ENCODE measurements at places on chromosomes 11 and 22. TPM values are rescaled to one million over a fixed set of nuclear protein-coding genes. Genes with fewer than 3 reads are reported as not detected.

OR5B21 gene
- polyA plus RNA-seq = not detected

DNA sequence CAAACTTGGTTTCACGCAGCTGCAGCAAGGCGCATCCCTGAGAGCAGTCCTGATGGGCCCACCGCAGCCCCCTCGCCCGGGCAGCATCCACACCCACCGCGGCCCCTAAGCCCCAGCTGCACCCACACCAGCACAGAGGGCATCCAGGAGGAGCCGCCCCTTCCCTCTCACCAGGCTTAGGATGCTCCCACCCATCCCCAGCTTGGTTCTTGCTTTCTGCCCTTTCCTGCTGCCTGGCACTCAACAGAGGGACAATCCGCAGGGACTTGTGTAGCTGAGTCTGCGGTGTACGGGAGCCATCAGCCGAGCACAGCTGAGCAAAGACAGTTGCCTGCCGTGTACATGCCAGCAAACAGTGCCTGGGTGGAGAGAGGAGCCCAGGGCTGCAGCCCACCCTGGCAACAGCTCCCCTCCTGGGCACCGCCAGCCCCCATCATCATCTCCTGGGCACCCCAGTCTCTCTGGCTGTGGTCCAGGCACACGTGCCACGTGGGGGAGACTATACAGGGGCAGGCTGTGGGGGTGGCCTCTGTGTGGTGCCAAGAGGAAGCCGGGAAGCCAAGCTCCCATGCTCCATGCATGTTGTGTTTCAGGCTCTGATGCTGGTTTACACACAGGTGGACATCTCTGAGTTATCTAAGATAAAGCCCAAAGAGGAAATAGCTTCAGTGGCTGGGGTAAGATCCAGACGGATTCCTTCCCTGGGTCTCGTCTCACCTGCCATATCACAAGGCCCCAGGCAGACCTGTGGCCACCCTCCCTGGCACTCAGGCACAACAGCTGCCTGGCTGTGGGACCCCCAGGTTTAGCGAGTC, 36.0 kb upstream of the GNB1L start:
- peak overlapping the region; percentile 28 for H3K4me3 ChIP-seq
- peaks cover 79% of the 10 kb centered on the region for H3K4me1 ChIP-seq
- no peaks in the 10 kb centered on the region for H3K27me3 ChIP-seq
- DNase-seq = no peak
- H3K36me3 ChIP-seq = no peaks in the 10 kb centered on the region

DNA sequence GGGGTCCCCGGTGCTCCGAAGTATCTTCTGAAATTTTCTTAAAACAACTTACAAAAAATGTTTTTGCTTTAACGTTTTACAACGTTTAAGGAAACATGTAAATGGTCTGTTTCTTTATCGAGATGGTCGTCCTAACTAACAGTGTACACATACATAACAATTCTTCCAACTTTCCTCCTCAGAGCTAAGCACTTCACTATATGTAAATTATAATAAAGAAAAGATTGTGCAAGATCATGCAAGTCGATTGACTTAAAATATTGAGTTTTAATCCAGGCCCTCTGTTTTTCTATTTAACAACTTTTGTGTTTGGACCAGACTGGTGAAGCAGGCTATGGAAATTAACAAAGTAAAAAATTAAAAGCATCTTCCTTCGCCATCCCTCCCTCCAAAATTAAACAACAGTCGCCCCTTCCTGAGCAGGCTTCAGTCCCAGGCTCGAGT, 4.9 kb downstream of the ALX4 start:
- H3K4me3 ChIP-seq = peak overlapping the region; percentile 52
- peaks cover 25% of the 10 kb centered on the region for H3K4me1 ChIP-seq

NNMT gene
- not detected for polyA plus RNA-seq

CRYBB2 gene
- polyA plus RNA-seq = not detected

DNA sequence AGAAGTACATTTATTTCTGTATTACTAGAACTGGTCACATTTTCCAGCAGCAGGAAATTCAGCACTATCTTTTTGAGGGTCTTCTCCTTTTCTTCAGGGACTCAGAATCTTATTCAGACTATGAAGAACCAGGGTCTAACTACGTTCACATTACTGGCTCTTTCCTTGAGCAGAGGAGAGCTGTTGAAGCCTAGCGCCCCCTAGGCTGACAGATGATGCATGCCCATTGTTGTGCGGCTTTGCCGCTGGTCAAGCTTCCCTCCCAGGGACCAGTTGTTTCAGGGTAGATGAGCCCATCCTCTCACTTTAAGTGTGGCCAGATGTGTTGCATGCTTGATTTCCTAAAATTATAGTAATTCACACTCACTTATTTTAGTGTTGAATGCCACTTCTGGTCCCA, 168.2 kb upstream of the PDGFD start:
- H3K27me3 ChIP-seq = no peaks in the 10 kb centered on the region
- H3K27ac ChIP-seq = no peak overlapping the region

DNA sequence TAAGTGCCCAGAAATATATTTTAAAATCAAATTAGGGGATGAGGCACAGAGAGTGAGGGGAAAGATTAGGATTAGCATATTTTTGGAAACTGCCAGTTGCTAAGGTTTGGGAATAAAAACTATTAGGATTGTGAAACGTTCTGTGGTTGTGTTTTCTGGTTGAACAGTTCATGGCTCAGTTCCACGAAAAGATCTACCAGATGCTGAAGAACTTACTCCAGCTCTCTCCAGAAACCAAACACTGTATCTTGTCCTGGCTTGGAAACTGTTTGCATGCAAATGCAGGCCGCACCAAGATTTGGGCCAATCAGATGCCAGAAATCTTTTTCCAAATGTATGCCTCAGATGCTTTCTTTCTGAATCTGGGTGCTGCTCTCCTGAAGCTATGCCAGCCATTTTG, 15.3 kb downstream of the UBE4A start:
- H3K36me3 ChIP-seq = peaks cover 88% of the 10 kb centered on the region
- no peak overlapping the region for H3K27ac ChIP-seq
- H3K27me3 ChIP-seq = no peaks in the 10 kb centered on the region
- H3K4me1 ChIP-seq = no peaks in the 10 kb centered on the region
- no peak overlapping the region for H3K4me3 ChIP-seq

DNA sequence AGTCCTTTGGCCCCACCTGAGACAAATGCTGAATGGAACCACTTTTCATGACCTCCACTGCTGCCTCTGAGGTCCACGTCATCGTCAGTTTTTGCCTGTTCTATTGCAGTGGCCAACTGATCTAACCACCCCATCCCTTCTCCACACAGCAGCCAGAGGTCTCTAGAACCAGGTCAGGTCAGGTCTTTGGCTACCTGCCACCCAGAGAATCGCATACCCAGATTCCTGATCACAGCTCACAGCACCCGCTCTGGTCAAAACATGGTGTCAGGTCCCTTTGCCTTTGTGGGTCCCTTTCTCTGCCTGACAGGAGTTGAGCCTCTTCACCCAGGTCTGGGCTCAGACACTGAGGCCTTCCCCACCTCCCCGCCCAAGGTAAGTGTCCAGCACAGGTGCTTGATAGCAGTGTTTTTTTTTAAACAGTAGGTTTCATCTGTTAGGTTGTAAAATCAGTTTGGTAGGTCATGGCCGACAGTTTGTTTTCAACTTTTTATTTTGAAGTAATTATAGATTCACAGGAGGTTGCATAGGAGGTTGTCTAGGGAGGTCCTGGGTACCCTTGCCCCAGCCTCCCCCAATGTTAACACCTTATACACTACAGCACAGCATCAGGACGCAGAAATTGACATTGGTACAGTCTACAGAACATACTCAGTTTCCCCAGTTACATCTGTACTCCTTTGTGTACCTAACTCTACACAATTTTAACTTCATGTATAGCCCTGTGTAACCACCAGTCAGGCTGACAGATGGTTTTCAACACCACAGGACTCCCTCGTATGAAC, 6.9 kb downstream of the C22orf39 start:
- H3K36me3 ChIP-seq = peaks cover 15% of the 10 kb centered on the region
- no peak overlapping the region for H3K4me3 ChIP-seq
- H3K27ac ChIP-seq = no peak overlapping the region

GRCh38 chr22:27317096-27317495, 484.5 kb downstream of the MN1 start:
- H3K4me1 ChIP-seq = no peaks in the 10 kb centered on the region
- no peak overlapping the region for H3K4me3 ChIP-seq
- no peaks in the 10 kb centered on the region for H3K36me3 ChIP-seq

- no peaks in the 10 kb centered on the region for H3K36me3 ChIP-seq
- H3K4me1 ChIP-seq = no peaks in the 10 kb centered on the region
- no peak overlapping the region for H3K27ac ChIP-seq
- H3K27me3 ChIP-seq = no peaks in the 10 kb centered on the region
Measured at GRCh38 chr22:28408709-28409108, 270.9 kb downstream of the TTC28 start.

DNA sequence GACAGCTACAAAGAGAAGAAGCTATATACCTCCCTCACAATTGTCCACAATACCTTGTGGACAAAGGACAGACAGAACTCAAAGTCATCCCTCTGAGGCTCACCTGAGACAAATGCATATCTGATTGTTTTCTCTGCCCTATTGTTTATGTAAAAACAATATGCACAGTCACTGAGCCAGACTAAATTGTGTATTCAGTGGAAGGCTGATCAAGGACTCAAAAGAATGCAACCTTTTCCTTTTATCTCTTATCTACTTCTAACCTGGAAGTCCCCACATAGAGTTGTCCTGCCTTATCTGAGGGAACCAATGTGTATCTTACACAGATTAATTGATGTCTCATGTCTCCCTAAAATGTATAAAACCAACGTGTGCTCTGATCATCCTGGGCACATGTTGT, 13.9 kb upstream of the MED17 start:
- H3K27me3 ChIP-seq = no peaks in the 10 kb centered on the region
- H3K36me3 ChIP-seq = no peaks in the 10 kb centered on the region
- no peak overlapping the region for H3K4me3 ChIP-seq
- H3K27ac ChIP-seq = no peak overlapping the region

SH3BP1 gene
- polyA plus RNA-seq = 30.3 TPM

GRCh38 chr11:112364962-112365481, 104.4 kb upstream of the PLET1 start:
- H3K4me1 ChIP-seq = no peaks in the 10 kb centered on the region
- no peaks in the 10 kb centered on the region for H3K36me3 ChIP-seq
- no peaks in the 10 kb centered on the region for H3K27me3 ChIP-seq
- no peak for DNase-seq

DNA sequence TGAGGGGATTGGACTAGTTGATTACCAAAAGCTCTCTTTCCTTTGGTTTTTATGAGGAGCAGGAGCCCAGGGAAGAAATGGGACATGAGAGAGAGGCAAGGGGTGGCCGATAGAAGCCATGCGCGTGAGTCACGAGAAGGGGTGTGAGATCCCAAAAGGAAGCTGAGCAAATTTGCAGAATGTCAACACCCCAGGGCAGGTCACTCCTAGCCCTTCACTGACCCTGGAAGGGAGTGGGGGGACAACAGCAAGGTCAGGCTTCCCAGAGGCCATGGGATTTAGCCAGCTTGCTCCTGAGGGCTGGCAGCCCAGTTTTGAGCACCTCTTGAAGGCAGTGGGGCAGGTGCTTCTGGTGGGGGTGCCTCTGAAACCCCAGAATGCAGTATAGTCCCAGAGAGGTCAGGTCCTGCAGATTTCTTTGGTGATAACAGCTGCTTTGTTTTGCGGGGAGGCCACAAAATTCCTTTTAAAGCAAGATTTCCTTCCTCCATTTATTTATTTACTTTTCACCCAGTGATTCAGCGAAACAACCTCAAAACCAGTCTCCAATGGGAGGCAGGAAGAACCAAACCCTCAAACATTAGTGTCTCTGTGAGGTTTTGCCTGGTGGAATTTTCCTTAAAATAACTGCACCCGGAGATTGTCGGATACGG, 40.1 kb upstream of the TIMP3 start:
- H3K36me3 ChIP-seq = no peaks in the 10 kb centered on the region
- H3K4me1 ChIP-seq = no peaks in the 10 kb centered on the region
- H3K27ac ChIP-seq = no peak overlapping the region
- H3K4me3 ChIP-seq = no peak overlapping the region
- DNase-seq = no peak

- no peak overlapping the region for H3K4me3 ChIP-seq
- no peaks in the 10 kb centered on the region for H3K36me3 ChIP-seq
- H3K27ac ChIP-seq = no peak overlapping the region
- DNase-seq = peak; percentile 89
Measured at GRCh38 chr22:36856121-36856791, 4.5 kb upstream of the NCF4 start.

DNA sequence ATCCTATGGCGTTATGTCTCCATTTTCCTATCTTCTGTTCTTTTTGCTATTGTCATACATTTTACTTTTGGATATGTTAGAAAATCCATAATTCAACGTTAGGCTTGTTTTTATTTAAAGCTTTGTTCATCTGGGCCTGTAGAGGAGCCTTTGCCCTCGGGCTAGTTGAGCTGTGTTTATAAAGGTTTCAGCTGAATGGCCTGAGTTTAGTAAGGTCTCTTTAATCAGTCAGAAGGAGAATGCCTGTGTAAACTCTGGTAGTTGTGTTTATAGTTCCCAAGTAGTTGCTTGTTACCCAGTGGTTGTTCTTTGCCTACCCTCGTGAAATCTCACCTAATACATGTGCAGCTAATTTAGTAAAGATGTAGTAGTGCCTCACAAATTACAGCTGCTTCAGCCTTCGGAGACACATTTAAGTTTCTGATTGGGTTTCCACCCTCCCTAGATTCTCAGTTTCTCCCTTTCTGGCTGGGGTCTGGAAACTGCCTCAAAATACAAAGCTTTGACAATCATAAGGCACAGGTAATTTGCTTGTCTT, 33.1 kb downstream of the MTMR3 start:
- peaks cover 50% of the 10 kb centered on the region for H3K4me1 ChIP-seq
- no peaks in the 10 kb centered on the region for H3K36me3 ChIP-seq
- no peak overlapping the region for H3K27ac ChIP-seq
- DNase-seq = no peak

DNA sequence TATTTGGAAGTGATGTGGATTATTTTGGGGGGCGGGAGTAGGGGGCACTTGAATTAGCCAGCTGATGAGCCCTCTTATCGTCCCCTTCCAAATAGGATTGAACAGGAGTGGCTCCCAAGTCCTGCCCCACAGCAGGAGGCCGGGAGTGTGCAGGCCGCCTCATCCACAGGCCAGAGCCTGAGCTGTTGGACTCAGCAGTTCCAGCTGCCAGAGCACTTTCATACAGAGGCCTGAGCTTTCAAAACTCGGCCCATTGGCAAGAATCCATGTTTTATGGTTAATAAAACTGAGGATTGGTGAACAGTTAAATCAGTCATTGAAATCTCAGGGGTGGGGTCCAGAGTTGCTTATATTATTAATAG, 9.6 kb downstream of the FAM118A start:
- H3K27ac ChIP-seq = peak overlapping the region; percentile 94
- DNase-seq = no peak
- H3K4me1 ChIP-seq = peaks cover 65% of the 10 kb centered on the region
- H3K36me3 ChIP-seq = peaks cover 25% of the 10 kb centered on the region
- H3K4me3 ChIP-seq = peak overlapping the region; percentile 49
- no peaks in the 10 kb centered on the region for H3K27me3 ChIP-seq

SPTBN2 gene
- not detected for polyA plus RNA-seq

DNA sequence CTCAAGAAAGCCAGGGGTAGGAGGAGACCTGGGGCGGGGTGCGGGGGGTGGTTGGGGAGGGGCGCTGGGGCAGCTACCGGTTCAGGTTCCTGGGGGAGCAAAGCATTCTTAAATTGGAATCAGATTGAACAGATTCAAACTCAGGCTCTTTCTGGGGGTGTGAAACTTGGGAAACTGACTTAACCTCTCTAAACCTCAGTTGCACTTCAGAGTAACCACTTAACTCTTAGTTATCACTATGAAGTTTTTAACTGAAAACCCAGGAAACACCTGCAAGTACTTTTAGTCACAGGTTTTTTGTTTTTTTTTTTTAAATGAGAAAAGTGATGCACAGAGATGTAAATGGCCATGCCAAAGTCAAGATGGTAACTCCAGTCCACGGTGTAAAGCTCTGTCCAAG, 72.0 kb downstream of the RCN1 start:
- peaks cover 5% of the 10 kb centered on the region for H3K27me3 ChIP-seq
- DNase-seq = no peak
- H3K27ac ChIP-seq = no peak overlapping the region
- no peak overlapping the region for H3K4me3 ChIP-seq
- no peaks in the 10 kb centered on the region for H3K4me1 ChIP-seq

MUS81 gene
- polyA plus RNA-seq = 24.0 TPM
